ENCODE measurements at places on chromosomes 2 and 18. TPM values are rescaled to one million over a fixed set of nuclear protein-coding genes. Genes with fewer than 3 reads are reported as not detected.

The ASXL3 gene
- total RNA-seq, result 0.20 TPM

GRCh38 chr18:69808399-69808798 is 139.3 kb downstream of the CD226 start:
- H3K4me1 ChIP-seq, result no peaks in the 10 kb centered on the region
- H3K27me3 ChIP-seq, result no peaks in the 10 kb centered on the region
- DNase-seq, result no peak
- no peaks in the 10 kb centered on the region for H3K36me3 ChIP-seq
- H3K4me3 ChIP-seq, result no peak overlapping the region

DNA sequence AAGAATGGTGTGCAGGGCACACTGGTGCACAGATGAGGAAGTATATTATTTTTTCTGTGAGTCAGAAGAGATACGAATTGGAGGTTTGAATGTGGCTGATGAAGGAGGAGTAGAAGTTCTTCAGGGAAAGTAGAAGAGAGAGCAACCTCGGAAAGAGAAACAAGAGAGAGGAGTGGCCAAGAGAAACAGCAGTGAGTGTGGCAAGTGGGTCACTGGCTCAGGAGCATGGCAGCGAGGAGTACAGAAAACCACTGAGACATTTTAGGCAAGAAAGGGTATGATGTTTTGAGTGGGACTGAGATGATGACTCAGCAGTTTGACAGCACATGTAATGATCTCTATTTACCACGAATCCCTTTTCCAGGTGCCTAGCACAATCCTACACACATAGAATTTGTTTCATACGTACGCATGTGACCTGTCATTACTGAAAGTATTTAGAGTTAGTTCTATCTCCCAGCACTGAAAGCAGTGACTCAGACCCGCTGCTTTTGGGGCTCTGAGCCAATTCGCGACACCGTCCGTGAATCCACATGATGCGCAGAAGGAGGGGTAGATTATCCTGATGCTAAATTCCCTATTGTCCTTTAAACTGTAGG is 915.4 kb downstream of the DCDC2C start:
- no peaks in the 10 kb centered on the region for H3K36me3 ChIP-seq
- no peak for DNase-seq
- no peak overlapping the region for H3K4me3 ChIP-seq
- no peak overlapping the region for H3K27ac ChIP-seq
- H3K27me3 ChIP-seq, result no peaks in the 10 kb centered on the region
- H3K4me1 ChIP-seq, result no peaks in the 10 kb centered on the region

- H3K36me3 ChIP-seq, result no peaks in the 10 kb centered on the region
- no peaks in the 10 kb centered on the region for H3K27me3 ChIP-seq
- no peak overlapping the region for H3K27ac ChIP-seq
- H3K4me3 ChIP-seq, result no peak overlapping the region
These were observed 382.4 kb upstream of the SMIM21 start for GRCh38 chr18:75809926-75810255.

The PRKRA gene
- 79.5 TPM for total RNA-seq

Data from psoas muscle (tissue), 8 donors.